ENCODE measurements at places on chromosomes 16 and 17. TPM values are rescaled to one million over a fixed set of nuclear protein-coding genes. Genes with fewer than 3 reads are reported as not detected.

GRCh38 chr17:73039282-73039681 lies 53.2 kb downstream of the SLC39A11 start:
- no peaks in the 10 kb centered on the region for H3K36me3 ChIP-seq
- no peaks in the 10 kb centered on the region for H3K27me3 ChIP-seq
- peaks cover 10% of the 10 kb centered on the region for H3K4me1 ChIP-seq

GNGT2 gene
- polyA plus RNA-seq, result 0.65 TPM

- H3K4me3 ChIP-seq, result no peak overlapping the region
- H3K27ac ChIP-seq, result no peak overlapping the region
- H3K4me1 ChIP-seq, result no peaks in the 10 kb centered on the region
- H3K27me3 ChIP-seq, result no peaks in the 10 kb centered on the region
- H3K36me3 ChIP-seq, result no peaks in the 10 kb centered on the region
- no peak for DNase-seq
Observed at GRCh38 chr16:23907903-23908302, 72.1 kb downstream of the PRKCB start.

GRCh38 chr16:86584071-86584685 lies 5.8 kb downstream of the FOXL1 start:
- H3K27me3 ChIP-seq, result no peaks in the 10 kb centered on the region
- H3K4me1 ChIP-seq, result peaks cover 31% of the 10 kb centered on the region
- no peak for DNase-seq

DNA sequence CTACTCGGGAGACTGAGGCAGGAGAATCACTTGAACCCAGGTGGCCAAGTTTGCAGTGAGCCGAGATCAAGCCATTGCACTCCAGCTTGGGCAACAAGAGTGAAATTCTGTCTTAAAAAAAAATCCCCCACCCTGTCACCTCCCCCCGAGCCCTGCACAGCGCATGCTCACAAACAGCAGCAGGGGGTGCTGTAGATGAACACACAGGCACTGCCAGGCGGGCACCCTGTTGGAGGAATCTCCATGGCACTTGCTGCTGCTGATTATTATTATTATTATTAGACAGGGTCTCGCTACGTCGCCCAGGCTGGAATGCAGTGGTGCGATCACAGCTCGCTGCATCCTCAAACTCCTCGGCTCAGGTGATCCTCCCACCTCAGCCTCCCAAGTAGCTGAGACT lies 24.6 kb downstream of the FZD2 start:
- H3K36me3 ChIP-seq, result no peaks in the 10 kb centered on the region
- H3K4me1 ChIP-seq, result peaks cover 1% of the 10 kb centered on the region
- no peak for DNase-seq
- no peak overlapping the region for H3K4me3 ChIP-seq
- H3K27me3 ChIP-seq, result peaks cover 9% of the 10 kb centered on the region
- H3K27ac ChIP-seq, result no peak overlapping the region

GRCh38 chr17:3693141-3693540 lies 2.8 kb downstream of the P2RX5 start:
- DNase-seq, result no peak
- H3K27ac ChIP-seq, result no peak overlapping the region
- H3K4me3 ChIP-seq, result no peak overlapping the region
- H3K27me3 ChIP-seq, result peaks cover 16% of the 10 kb centered on the region

- no peaks in the 10 kb centered on the region for H3K36me3 ChIP-seq
- no peak for DNase-seq
- H3K4me3 ChIP-seq, result no peak overlapping the region
- H3K4me1 ChIP-seq, result peaks cover 6% of the 10 kb centered on the region
- H3K27ac ChIP-seq, result no peak overlapping the region
Observed at GRCh38 chr16:561413-561794, 1.2 kb downstream of the PRR35 start.

MMP25 gene
- polyA plus RNA-seq, result 0.07 TPM

DNA sequence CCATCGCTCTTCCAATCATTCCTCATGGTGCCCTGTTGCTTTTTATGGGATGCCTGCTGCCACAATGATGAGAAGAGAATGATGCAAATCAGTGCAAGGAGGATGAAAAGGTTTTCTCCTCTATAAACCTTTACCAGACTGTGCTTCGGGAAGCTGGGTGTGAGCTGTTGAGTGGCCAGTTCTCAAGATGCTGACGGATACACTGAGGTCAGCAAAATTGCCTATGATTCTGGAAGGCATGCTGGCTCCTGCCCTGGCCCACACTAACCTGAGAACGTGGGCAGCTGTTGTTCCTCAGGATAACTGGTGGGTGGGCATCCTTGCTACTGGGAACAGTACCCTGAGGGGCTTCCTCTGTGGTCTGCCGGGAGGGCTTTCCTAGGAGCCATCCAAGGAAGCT lies 795 bp upstream of the PIRT start:
- no peaks in the 10 kb centered on the region for H3K4me1 ChIP-seq
- no peak for DNase-seq
- no peak overlapping the region for H3K4me3 ChIP-seq
- H3K36me3 ChIP-seq, result no peaks in the 10 kb centered on the region

- no peaks in the 10 kb centered on the region for H3K36me3 ChIP-seq
- no peak overlapping the region for H3K4me3 ChIP-seq
- H3K27ac ChIP-seq, result no peak overlapping the region
Observed at GRCh38 chr17:77754956-77755355, 203.5 kb upstream of the TNRC6C start.

- no peaks in the 10 kb centered on the region for H3K36me3 ChIP-seq
- DNase-seq, result no peak
- 0 out of 2 replicates have a peak, but pooled peaks cover 3% of the 10 kb centered on the region for H3K4me1 ChIP-seq
- H3K27me3 ChIP-seq, result no peaks in the 10 kb centered on the region
Observed at GRCh38 chr17:62898239-62898864, 67.7 kb upstream of the TANC2 start.

OR2C1 gene
- 0.05 TPM for polyA plus RNA-seq

CDH11 gene
- 266 TPM for polyA plus RNA-seq

RGS11 gene
- polyA plus RNA-seq, result 0.48 TPM

GRCh38 chr17:77312786-77313599 lies 172.2 kb downstream of the SEC14L1 start:
- no peaks in the 10 kb centered on the region for H3K27me3 ChIP-seq
- peaks cover 30% of the 10 kb centered on the region for H3K4me1 ChIP-seq
- no peak overlapping the region for H3K4me3 ChIP-seq
- peak; percentile 82 for DNase-seq
- H3K27ac ChIP-seq, result peak overlapping the region; percentile 66

DNA sequence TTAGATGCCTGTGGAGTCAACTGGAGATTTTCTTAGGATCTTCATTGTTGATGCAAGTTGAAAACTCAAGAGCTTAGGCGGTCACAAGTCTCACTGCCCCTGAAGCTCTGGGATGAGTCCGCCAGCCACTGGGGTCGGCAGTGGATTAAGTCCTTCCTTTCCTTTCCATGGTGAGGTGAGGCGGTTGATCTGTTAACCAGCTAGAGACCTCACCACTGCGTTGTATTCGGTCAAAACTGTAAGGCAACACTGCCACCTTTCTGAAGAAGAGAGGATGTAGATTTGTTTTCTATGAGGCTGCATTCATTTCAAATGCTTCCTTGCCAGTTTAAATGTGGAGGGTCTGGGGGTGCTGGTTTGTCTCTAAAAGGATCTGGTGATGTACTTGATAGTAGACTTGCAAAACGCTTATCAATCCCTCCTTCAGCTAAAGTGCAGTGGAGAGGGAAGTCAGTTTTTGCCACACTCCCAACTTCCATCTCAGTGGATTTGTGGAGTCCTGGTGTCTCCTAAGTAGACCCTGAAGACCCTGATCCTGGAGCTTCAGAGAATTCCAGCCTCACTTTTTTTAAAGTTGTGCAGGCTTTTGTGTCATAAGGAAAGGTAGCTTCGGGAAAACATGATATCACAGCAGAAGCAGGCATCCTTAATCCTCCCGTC lies 1.7 kb downstream of the MYOCD start:
- H3K27me3 ChIP-seq, result no peaks in the 10 kb centered on the region
- H3K4me3 ChIP-seq, result peak overlapping the region; percentile 94
- peaks cover 9% of the 10 kb centered on the region for H3K4me1 ChIP-seq
- DNase-seq, result peak; percentile 89
- H3K27ac ChIP-seq, result peak overlapping the region; percentile 42
- no peaks in the 10 kb centered on the region for H3K36me3 ChIP-seq

GRCh38 chr16:48212033-48212432 lies 32.1 kb upstream of the LONP2 start:
- no peak overlapping the region for H3K4me3 ChIP-seq
- H3K4me1 ChIP-seq, result no peaks in the 10 kb centered on the region
- no peaks in the 10 kb centered on the region for H3K36me3 ChIP-seq
- no peak overlapping the region for H3K27ac ChIP-seq

GPR139 gene
- not detected for polyA plus RNA-seq

GRCh38 chr17:31296142-31296541 lies 897 bp downstream of the OMG start:
- DNase-seq, result no peak
- no peaks in the 10 kb centered on the region for H3K27me3 ChIP-seq
- H3K27ac ChIP-seq, result no peak overlapping the region
- no peaks in the 10 kb centered on the region for H3K36me3 ChIP-seq
- no peaks in the 10 kb centered on the region for H3K4me1 ChIP-seq

- no peak overlapping the region for H3K27ac ChIP-seq
- no peak overlapping the region for H3K4me3 ChIP-seq
- H3K36me3 ChIP-seq, result peaks cover 42% of the 10 kb centered on the region
- H3K4me1 ChIP-seq, result peaks cover 12% of the 10 kb centered on the region
Observed at GRCh38 chr16:57998486-57998885, 2.0 kb downstream of the ZNF319 start.

DNA sequence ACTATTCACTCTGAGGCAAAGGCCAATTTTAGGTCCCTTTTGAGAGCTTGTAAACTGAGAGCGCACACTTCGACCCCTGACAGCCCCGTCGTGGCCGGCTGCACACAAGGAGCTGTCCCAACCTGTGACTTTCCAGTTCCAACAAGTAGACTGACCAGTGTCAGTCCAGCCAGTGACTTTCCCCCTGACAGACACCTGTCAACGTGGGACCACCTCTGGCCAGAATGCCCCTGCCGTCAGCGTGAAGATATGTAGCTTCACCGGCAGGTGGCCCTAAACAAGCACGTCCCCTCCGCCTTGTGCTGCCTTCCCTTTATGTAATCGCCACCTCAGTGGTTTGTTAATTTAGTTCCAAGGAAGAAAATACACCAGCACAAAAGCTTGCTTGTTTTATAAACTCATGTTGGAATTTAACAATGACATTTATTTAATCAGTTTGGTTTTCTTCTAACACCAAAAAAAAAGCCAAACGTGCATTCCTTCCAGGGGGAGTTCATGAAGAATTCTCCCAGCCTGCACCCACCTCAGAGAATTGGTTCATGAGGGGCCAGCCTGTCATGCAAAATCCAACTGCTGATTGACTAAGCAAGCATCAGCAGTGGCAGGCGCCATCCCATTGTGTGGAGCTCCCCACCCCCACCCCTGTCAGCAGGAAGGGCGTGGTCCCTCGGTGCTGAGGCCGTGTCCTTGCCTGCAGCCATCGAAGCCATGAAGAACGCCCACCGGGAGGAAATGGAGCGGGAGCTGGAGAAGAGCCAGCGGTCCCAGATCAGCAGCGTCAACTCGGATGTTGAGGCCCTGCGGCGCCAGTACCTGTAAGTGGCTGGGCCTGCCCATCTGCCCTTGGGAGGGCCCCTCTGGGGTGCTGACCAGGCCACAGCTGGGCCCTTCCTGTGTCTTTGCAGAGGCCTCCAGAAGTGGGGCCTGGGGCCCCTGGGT lies 33.9 kb downstream of the PLD6 start:
- H3K4me3 ChIP-seq, result no peak overlapping the region
- no peaks in the 10 kb centered on the region for H3K27me3 ChIP-seq
- no peaks in the 10 kb centered on the region for H3K4me1 ChIP-seq
- H3K27ac ChIP-seq, result no peak overlapping the region
- DNase-seq, result no peak

CD68 gene
- polyA plus RNA-seq, result 55.0 TPM

DNA sequence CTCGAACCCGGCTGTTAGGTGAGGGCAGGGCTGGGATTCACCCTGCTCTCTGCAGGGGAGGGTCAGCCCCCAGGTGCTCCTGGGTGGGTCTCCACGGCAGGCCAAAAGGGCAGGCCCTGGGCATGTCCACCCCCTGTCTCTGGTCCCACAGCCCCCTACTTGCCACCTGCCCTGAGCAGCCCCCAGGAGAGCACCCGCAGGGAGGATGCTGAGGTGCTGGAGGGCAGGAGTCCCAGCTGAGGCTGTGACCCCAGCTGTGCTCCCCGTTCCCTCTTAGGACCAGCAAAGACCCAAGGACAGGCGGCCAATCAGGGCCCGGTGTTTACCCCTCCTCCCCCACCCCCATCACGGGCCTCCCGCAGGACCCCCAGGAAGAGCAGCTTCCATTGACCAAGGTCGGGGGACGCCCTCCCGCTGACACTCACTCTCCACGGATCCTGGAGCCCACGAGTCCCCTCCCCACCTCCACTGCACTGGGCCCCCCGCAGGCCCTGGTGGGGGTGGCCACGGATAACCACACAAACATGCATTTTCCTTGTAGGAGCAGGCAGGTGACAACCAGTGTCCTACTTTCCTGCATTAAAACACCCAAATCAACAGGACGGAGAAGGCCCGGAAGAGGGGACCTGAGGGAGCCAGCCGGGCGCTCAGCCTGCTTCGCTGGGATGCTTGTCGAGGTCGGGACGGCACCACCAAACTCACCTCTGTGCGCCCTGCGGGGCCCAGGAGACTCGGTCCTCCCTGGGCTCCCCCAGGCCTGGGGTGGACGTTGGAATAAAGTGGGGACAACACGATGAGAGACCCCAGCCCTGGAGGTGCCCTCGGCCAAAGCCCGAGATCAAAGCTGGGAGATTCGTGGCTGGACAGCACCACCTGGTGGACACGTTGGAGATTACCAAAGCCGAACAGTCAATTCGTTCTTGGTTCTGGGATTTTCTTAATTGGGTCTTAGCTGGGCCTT lies 22.5 kb upstream of the ENPP7 start:
- no peaks in the 10 kb centered on the region for H3K4me1 ChIP-seq
- DNase-seq, result peak; percentile 38
- peaks cover 3% of the 10 kb centered on the region for H3K27me3 ChIP-seq
- no peak overlapping the region for H3K27ac ChIP-seq

CDH5 gene
- polyA plus RNA-seq, result not detected

SCN4A gene
- not detected for polyA plus RNA-seq

NPIPB13 gene
- polyA plus RNA-seq, result 4.4 TPM

HIC1 gene
- 23.0 TPM for polyA plus RNA-seq

ZNF385C gene
- not detected for polyA plus RNA-seq

RCVRN gene
- polyA plus RNA-seq, result not detected

GRCh38 chr17:61837175-61838051 lies 25.9 kb downstream of the BRIP1 start:
- H3K27me3 ChIP-seq, result no peaks in the 10 kb centered on the region
- peaks cover 4% of the 10 kb centered on the region for H3K4me1 ChIP-seq
- DNase-seq, result peak; percentile 81

GRCh38 chr16:47523342-47524006 lies 62.3 kb downstream of the PHKB start:
- no peak overlapping the region for H3K4me3 ChIP-seq
- H3K27me3 ChIP-seq, result no peaks in the 10 kb centered on the region
- H3K36me3 ChIP-seq, result no peaks in the 10 kb centered on the region
- DNase-seq, result no peak

SRP68 gene
- polyA plus RNA-seq, result 82.6 TPM

SPIRE2 gene
- 1.9 TPM for polyA plus RNA-seq

- H3K27me3 ChIP-seq, result peaks cover 25% of the 10 kb centered on the region
- no peaks in the 10 kb centered on the region for H3K36me3 ChIP-seq
- H3K4me1 ChIP-seq, result no peaks in the 10 kb centered on the region
- no peak overlapping the region for H3K4me3 ChIP-seq
- H3K27ac ChIP-seq, result no peak overlapping the region
- DNase-seq, result no peak
Observed at GRCh38 chr17:77946900-77947645, 11.4 kb upstream of the TNRC6C start.

- H3K36me3 ChIP-seq, result peaks cover 6% of the 10 kb centered on the region
- no peaks in the 10 kb centered on the region for H3K27me3 ChIP-seq
- H3K27ac ChIP-seq, result peak overlapping the region; percentile 66
- peak overlapping the region; percentile 25 for H3K4me3 ChIP-seq
Observed at GRCh38 chr17:29256735-29257466, 10.2 kb downstream of the CRYBA1 start.

GRCh38 chr16:732936-733335 lies 6.0 kb downstream of the HAGHL start:
- no peak overlapping the region for H3K4me3 ChIP-seq
- H3K27ac ChIP-seq, result no peak overlapping the region
- H3K36me3 ChIP-seq, result peaks cover 48% of the 10 kb centered on the region
- H3K27me3 ChIP-seq, result no peaks in the 10 kb centered on the region

KRT33B gene
- polyA plus RNA-seq, result 0.22 TPM

Measured in IMR-90 (cell line).